ENCODE measurements at places on chromosomes 4 and X. TPM values are rescaled to one million over a fixed set of nuclear protein-coding genes. Genes with fewer than 3 reads are reported as not detected.

DNA sequence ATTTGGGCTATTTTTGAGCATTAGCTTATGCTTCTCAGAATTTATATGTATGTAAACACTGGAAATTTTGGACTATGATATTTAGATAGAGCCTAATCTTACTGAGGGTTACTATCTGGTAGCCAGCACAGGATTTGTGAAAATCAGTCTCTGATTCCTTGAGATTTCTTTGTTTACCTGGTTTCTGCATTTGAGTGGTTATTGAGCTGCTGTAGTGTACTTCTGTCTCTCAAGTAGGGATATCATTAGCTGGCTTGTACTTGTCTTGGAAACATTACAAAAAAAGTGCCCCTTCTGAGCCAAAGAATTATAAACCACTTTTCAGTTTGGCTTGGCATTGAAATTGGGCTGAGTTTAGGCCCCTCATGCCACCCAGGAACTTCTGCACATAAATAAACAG, 49.7 kb downstream of the TLL1 start:
- H3K4me1 ChIP-seq = no peaks in the 10 kb centered on the region
- H3K27ac ChIP-seq = no peak overlapping the region
- no peak for DNase-seq
- H3K36me3 ChIP-seq = no peaks in the 10 kb centered on the region

Gene HEPH
- total RNA-seq = 84.2 TPM

- no peaks in the 10 kb centered on the region for H3K36me3 ChIP-seq
- H3K27ac ChIP-seq = no peak overlapping the region
- no peak overlapping the region for H3K4me3 ChIP-seq
- no peak for DNase-seq
These were observed 16.0 kb downstream of the ANXA3 start for GRCh38 chr4:78567500-78568060.

DNA sequence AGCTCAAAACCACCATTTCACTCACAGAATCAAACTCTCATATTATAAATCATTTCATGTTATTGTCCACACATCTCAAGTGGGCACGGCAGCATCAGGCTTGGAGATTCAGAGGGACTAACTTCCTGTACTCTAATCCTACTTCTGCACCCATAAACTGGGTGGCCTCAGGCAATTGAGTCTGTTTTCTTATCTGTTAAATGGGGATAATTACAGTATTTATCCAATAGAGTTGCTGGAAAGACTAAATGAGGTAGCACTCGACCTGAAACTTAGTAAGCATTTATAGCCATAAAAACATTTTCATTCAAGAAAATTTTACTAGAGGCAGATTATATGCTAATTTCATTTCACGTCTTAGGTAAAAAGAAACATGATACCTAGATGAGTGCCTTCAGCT, 13.0 kb downstream of the TBC1D1 start:
- H3K4me3 ChIP-seq = no peak overlapping the region
- no peaks in the 10 kb centered on the region for H3K36me3 ChIP-seq
- peaks cover 71% of the 10 kb centered on the region for H3K4me1 ChIP-seq
- no peak overlapping the region for H3K27ac ChIP-seq
- no peak for DNase-seq
- no peaks in the 10 kb centered on the region for H3K27me3 ChIP-seq

Gene JCHAIN
- total RNA-seq = 1.6 TPM
